ENCODE measurements at places on chromosomes 16 and 17. TPM values are rescaled to one million over a fixed set of nuclear protein-coding genes. Genes with fewer than 3 reads are reported as not detected.

GRCh38 chr17:37138571-37139120 lies 189.9 kb downstream of the AATF start:
- no peak for DNase-seq

GRCh38 chr16:25005445-25006306 lies 9.5 kb downstream of the ARHGAP17 start:
- no peak for DNase-seq

- DNase-seq: no peak
These were observed 40.1 kb downstream of the LITAF start for GRCh38 chr16:11546608-11547061.

Gene PTX4
- not detected for total RNA-seq

Gene DYNLL2
- total RNA-seq: 80.5 TPM

Gene KCNG4
- total RNA-seq: not detected

Gene CRHR1
- not detected for total RNA-seq
